ENCODE measurements at places on chromosomes 1 and 21. TPM values are rescaled to one million over a fixed set of nuclear protein-coding genes. Genes with fewer than 3 reads are reported as not detected.

The TAF12 gene
- total RNA-seq, result 28.8 TPM

The KRTAP13-2 gene
- total RNA-seq, result not detected

The DNAJC6 gene
- 3.6 TPM for total RNA-seq

The ADAMTS5 gene
- 9.3 TPM for total RNA-seq

The FAM151A gene
- total RNA-seq, result not detected

The STUM gene
- total RNA-seq, result 4.0 TPM

The APCS gene
- not detected for total RNA-seq

The MIXL1 gene
- not detected for total RNA-seq

The LY9 gene
- total RNA-seq, result 0.55 TPM

The HPCAL4 gene
- total RNA-seq, result not detected

The PDE4B gene
- total RNA-seq, result 9.4 TPM

The SYDE2 gene
- 12.0 TPM for total RNA-seq

The DAB1 gene
- total RNA-seq, result not detected

The THEM5 gene
- total RNA-seq, result 115 TPM

The DMRTA2 gene
- 0.23 TPM for total RNA-seq

The MMEL1 gene
- total RNA-seq, result 0.27 TPM

DNA sequence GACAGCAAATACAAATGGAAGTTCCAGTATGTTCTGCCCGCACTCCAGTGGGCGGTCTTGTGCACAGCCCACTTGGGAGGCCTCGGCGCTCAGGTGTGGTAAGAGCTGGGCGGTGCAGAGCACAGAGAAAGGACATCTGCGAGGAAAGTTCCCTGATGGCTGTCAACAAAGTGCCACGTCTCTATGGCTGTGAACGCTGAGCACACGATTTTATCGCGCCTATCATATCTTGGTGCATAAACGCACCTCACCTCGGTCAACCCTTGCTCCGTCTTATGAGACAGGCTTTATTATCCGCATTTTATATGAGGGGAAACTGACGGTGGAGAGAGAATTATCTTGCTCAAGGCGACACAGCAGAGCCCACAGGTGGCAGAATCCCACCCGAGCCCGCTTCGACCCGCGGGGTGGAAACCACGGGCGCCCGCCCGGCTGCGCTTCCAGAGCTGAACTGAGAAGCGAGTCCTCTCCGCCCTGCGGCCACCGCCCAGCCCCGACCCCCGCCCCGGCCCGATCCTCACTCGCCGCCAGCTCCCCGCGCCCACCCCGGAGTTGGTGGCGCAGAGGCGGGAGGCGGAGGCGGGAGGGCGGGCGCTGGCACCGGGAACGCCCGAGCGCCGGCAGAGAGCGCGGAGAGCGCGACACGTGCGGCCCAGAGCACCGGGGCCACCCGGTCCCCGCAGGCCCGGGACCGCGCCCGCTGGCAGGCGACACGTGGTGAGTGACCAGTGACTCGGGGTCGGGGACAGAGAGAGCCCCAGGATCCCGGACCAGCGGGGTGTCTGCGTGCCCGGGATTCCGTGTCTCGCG lies at the start of gene IL12RB2:
Gene IL12RB2 (plus strand): TSS at position 623 of the 810 bp plus-strand sequence. CDS start 12,496 bp downstream, outside the sequence.
- DNase-seq, result no peak

GRCh38 chr1:25794325-25794724 lies 5.7 kb upstream of the SELENON start:
- no peak for DNase-seq

GRCh38 chr1:117059334-117059677 lies 820 bp upstream of the TTF2 start:
- no peak for DNase-seq

GRCh38 chr1:50476800-50477199 lies 53.6 kb upstream of the DMRTA2 start:
- DNase-seq, result no peak

DNA sequence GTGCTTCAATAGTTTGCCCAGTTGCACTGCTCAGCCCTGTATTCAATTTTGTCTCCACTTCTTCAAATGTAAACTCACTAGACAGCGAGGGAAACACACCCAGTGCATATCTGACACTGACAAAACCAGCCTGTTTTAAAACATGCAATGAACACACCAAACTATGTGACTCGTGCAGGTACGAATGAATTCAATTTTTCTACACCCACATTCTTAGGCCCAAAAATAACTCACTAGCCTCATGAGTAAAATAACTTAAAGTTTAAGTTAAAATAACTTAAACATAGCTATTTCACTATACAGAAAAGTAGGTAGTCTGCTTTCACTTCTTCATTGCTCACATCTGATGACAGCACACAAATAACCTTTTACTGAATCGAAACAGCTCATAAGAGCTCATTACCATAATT lies 21.1 kb downstream of the TTC13 start:
- DNase-seq, result no peak

- DNase-seq, result no peak
These were observed 5.9 kb upstream of the PTPRF start for GRCh38 chr1:43524804-43525203.

DNA sequence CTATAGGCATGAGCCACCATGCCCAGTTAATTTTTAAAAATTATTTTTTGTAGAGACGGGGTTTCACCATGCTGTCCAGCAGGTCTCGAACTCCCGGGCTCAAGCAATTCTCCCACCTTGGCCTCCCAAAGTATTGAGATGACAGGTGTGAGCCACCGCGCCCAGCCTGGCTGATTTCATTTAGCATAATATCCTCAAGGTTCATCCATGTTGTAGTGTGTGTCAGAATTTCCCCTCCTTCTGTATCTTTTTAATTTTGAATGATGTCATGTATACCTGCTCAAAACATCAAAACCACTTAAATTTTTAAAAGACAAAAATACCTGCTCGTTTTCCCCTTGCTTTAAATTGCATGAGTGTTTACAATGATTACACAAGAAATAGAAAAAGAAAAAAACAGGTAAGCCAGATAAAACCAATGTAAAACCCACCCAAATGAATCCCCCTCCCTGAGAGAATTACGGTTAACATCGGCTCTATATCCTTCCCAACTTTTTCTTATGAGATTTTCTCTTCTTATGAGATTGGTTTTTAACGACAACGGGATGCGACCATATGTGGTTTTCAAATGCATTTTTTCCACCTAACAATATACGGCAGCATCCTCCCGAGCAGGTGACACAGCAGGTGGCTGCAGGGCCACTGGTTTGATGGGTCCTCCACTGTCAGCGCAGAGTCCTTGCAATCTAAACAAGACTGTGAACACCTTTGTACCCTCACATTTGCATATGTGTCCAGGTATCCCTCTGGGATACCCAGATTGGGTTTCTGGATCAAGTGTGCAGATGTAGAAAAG lies 22.1 kb downstream of the IFFO2 start:
- no peak for DNase-seq

GRCh38 chr1:1420654-1421141 lies 378 bp downstream of the ANKRD65 start:
- DNase-seq, result no peak

- DNase-seq, result peak; percentile 57
These were observed 51.7 kb downstream of the SLC37A1 start for GRCh38 chr21:42565206-42565810.

- DNase-seq, result no peak
These were observed 402.4 kb downstream of the USH2A start for GRCh38 chr1:216020743-216021345.

DNA sequence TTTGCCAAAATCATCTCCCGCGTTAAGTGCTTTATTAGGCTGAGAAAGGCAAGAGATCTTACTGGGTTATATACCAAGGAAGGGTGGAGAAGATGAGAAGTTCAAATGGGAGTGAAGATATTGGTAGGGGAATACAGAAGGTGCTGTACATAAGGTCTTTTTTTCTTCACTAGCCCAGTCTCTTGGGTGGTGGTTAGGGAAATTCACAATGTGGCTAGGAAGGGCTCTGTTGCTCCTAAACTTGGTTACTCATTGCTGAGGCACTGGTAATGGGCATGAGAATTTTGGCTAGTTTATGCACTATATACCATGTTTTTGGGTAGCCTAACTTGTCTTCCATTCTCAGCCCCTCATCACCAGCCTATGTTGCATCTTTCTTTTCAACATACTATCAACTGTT lies 50.6 kb downstream of the LHX4 start:
- DNase-seq, result no peak

GRCh38 chr21:23718446-23719285 lies 1888.6 kb downstream of the MRPL39 start:
- DNase-seq, result no peak

- DNase-seq, result no peak
These were observed 128.1 kb downstream of the PLXNA2 start for GRCh38 chr1:208115924-208116640.

DNA sequence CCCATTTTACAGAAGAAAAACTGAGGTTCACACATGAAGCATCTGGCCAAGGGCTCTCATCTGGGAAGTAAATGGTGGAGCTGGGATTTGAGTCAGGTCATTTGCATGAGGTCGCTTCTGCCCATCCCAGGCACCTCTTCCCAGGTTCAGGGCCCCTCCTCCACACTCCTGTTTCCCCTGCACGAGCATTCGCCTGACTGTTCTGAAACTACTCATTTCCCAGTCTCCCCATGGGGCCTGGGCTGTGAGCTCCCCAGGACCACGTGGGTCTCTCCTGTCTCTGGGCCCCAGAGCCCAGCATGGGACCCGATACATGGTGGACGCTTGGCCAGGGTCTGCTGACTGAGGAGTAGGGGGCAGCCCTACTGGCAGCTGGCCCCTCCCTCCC lies 360.8 kb downstream of the MATN1 start:
- DNase-seq, result peak; percentile 65

DNA sequence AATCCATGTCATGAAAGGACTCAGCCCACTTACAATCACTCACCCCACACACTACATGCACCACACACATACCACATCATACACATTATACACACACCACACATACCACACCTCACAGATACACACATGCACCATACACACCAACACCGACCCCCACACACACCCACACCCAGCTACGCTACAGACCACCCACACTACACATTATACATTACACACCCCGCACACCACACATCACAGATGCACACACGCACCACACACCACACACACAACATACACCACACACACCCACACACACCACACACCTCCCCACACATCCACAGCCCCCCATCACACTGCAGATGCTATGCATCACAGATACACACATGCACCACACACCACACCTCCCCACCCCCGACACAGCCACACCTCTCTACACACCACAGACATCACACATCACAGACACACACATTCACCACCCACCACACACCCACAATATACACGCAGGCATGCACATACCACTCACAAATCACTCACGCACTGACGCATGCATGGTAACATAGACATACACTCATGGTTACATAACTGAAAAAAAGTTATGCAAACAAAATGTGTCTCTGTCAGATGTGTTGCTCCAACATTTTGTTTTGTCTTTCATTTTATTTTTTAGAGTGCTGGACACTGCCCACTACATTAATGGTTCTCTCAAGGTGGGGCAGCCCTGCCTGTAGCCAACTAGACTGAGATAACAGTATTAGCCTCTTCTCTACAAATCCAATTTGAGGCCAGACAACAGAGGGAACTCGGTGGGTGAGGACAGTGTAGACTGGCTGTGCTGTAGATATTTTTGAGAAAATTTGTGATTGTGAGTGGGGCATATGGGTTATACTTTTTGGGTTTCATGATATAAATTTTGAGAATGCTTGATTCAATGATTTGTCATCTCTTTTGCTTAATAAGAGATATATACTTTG lies 15.2 kb upstream of the PGBD2 start:
- no peak for DNase-seq

- no peak for DNase-seq
These were observed 27.5 kb downstream of the ADGRB2 start for GRCh38 chr1:31736675-31737074.

- no peak for DNase-seq
These were observed 59.1 kb downstream of the CAMK2N1 start for GRCh38 chr1:20426923-20427322.

DNA sequence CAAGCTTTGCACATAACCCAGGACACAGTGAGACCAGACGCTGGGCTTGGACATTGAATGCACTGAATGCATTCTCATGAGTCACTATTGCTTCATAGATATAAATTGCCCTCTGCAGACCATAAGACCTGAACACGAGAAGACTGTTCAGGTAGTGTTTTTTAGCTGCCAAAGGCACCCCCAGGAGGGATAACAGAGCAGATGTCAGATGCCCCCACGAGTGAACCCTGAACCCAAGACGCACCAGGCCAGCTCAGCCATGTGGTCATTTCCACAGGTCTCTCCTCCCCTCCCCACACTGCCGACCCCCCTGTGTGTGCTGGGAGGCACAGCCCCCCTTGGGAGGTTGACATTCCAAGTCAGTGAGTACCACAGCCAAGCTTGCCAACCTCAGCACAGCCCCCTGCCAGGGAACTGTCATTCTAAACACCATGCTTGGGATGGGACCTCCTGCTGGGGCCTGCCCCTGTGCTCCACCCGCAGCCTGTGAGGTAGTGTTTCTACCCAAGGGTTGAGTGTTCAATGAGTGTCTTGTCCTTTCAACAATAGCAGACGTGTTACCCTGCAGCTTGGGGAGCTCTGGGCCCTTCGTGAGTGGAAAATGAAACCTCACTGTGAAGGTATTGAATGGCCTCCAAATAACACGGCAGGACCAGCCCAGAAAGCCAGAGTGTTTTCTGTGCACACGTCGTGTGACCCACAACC lies 68.2 kb downstream of the PSMG1 start:
- no peak for DNase-seq

- no peak for DNase-seq
These were observed 5.2 kb downstream of the RPL5 start for GRCh38 chr1:92837062-92837461.

DNA sequence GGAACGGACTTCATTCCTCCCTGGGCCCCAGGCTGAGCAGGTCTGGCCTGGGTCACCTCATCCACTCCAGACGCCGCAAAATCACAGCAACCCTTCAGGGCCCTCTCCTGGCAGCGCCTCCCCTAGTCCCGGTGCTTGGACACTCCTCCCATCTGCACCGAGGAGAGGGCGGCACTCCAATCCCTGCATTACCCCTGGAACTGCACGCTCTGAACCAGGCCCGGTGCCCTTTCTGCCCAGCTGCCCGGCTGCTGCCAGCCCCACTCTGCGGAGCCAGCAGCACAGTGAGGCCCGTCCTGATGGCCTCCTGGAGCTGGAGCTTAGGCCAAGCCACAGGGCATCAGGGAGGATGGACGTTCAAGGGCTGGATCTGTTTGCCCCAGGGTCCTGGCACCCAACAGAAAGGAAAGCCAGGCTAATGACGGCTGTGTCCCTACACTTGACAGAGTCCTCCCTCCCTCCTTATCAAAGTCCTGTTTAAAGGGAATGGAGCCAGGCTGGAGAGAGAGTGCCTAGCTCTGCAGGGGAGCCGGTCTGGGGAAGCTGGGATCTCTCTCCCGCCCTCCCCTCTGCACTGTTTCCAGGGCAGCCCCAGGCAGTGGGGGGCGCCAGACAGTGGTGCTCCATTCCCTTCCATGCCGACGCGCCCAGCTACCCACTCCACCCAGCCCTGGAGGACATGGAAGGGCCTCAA lies 12.7 kb downstream of the COL6A2 start:
- peak; percentile 16 for DNase-seq

DNA sequence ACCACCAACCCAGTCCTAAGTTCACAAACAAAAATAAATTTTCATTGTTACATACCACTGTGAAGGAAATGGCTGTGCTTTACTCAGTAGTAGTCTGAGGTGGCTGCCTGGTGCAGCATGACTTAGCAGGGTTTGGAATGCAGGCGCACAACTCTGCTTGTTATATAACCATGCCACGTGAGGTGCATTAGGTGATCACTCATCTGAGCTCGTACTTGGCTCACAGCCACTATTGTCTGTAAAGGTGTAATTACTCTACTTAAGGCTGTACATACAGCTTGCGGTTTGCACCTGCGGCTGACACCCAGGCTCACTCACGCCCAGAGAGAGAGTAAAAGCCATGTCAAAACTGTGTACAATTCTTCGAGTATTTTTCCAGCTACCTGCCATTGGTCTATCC lies 599.4 kb downstream of the LTN1 start:
- DNase-seq, result no peak

GRCh38 chr21:36611379-36611778 lies 87.5 kb upstream of the SIM2 start:
- no peak for DNase-seq

GRCh38 chr1:2205191-2205952 lies 10.8 kb upstream of the FAAP20 start:
- peak; percentile 94 for DNase-seq

Measured in lower leg skin (tissue), 4 donors.